ENCODE measurements at places on chromosomes 7 and 10.

GRCh38 chr7:69243016-69243415 is 355.3 kb upstream of the AUTS2 start:
- DNase-seq = no peak

GRCh38 chr10:82801289-82801688 is 926.3 kb downstream of the NRG3 start:
- no peak for DNase-seq

GRCh38 chr10:86229376-86229775 is 137.2 kb downstream of the GRID1 start:
- DNase-seq = no peak

DNA sequence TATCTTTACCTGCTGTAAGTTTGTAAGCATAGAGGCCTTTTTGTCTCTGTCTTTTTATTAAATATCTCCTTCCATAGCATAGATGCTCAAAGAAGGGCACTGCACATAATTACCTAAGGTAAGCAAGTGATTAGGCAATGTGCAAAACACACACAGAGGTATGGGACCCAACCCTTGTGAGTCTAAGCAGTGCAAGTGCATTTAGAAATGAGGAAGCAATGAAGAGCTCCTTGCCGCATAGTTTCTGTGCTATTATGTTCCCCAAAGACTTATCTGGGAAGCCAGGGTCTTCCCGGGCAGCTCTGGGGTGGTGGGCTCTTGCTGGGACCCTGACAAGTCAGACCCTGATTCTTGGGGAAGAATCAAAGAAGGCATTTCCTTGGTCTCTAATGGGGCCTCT is 13.5 kb upstream of the MGAM2 start:
- DNase-seq = no peak

DNA sequence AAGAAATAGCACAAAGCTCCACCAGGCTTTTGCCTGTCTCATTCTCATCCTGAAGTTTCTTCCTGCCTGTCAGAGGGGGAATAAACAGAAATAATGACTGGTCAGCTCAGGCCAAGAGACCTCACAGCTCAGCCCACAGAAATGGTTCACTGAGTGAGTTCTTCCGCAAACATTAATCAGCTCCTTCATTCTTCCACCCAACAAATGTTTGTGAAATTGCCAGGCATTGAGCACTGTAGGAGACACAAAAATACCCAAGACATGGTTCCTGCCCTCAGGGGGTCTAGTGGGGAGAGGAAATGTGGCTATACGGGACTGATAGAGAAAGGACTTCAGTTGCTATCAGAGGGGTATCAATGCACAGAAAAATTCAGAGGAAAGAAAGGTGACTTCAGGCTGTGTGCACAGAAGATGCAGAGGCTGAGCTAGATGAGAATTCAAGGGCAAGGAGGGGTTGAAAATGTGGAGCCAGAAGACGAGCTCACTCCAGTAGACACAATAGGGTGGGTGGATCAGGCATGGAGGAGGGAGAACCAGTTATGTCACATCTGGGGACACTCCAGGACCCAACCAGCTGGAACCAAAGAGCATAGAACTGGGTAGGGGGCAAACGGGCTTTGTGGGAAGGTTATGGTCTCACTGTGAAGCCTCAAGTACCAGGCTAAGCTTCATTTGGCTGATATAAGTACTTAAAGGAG is 20.9 kb downstream of the MYOF start:
- no peak for DNase-seq

- no peak for DNase-seq
Measured at GRCh38 chr10:26810435-26811026, 50.2 kb downstream of the ABI1 start.

DNA sequence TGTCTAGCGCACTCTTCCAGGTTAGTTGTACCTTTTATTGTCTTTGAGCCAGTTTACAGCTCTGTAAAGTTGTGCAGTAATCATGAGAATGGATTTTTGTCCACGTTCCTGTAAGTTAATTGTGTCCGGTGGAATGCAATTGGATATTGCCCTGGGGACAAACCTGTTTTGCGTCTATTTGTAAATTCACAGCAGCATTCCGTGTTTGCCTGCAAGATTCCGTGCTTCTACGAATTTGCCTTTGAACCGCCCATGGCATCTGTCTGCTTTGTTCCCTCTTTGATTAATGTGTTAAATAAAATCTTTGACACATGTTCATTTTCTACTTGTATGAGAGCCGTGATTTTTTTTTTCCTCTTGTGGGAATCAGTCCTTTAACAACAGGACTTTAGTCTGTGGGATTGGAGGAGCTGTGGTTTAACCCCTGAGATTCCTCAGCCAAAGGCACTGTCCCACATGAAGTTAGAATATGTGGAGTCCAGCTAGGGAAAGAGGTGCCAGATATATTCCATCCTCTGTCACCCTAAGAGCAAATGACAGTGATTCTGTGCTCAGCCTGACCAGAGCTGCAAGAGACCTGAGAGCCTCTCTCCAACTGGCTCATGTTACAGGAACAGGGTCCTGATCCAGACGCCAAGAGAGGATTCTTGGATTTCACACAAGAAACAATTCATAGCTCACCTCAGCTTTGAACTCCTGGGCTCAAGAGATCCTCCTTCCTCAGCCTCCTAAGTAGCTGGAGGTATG is 126.3 kb downstream of the COL26A1 start:
- DNase-seq = no peak

DNA sequence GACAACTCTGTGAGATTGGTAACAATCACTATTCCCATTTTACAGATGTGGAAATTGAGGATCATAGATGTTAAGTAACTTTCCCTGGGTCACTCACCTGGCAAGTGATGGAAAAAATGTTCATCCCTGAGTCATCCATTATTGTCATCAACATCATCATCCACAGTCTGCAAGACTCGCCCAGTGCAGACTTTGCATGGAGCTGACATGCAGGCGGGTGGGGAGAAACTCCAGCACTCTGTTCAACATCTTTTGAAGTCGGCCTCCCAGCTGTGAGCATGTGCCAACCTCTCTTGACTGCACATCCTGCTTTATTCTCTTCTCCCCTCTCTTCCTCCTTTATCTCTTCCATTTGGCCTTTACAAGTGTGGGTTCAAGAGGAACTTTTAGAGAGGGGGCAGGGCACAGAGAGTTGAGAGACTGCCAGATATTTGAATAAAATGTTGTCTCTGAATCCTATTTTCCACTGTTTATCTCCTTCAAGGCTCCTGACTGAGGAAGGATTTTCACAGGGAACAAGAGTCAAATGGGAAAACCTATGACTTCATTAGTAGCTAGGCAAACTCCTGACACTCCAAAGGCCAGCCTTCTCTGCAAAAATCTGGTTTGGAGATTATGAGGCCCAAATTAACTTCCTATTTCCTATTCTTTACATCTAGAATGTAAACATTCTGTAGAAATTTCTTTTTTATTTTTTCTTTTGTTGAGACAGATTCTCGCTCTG is 283.7 kb upstream of the PODXL start:
- no peak for DNase-seq

DNA sequence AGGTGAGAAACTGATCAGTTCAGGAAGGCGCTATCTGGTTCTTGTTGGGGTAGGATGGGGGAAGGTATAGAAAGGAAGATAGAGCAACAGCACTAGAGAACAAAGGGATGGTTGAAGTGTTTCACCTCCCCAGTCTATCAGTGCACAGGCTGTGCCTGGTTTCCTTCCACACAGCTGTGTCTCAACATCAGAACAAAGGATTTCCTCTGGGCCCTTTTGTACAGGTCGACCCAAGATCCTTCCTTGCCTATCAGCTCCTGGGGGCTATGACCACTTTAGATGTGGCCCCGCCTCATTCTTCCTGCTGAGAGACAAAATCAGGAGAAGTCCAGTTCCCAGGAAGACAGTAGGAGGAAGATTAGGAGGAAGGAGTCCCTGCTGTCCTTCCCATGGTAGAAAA is 65.6 kb downstream of the NAMPT start:
- DNase-seq = no peak

DNA sequence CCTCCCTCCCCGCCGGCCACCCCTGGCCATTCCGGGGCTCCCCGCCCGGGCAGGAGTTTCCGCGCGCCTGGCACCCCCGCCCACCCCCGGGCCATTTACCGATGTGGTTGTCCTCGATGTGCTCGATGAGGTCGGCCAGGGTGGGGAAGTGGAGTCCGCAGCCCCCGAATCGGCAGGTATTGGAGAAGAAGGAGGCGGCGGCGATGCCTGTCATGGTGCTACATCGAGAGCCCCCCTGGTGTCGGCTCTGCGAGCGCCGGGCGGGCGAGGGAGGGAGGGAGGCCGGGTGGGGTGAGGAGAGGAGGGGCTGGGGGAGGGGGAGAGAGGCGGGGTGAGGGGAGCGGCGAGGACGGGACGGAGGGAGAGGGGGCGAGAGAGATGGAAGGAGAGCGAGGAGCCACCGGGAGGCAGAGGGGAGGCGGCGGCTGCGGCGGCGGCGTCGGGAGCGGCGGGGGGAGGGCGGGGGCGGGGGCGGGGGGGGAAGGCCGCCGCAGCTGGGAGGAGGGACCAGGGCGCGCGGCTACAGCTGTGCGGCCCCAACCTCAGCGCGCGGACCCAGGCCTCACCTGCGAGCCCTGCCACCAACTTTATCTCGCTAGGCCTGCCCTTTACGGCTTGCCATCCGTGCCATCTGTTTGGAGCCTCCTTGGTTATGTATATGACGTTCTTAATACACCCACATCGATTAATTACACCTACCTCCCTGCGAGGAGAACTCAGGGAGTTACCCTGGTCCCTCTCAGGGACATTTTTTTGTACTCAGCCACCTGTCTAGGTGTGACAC is at the start of gene JAZF1:
Gene JAZF1 (minus strand): TSS at position 432 of the 784 bp plus-strand sequence.
- DNase-seq = peak; percentile 6

DNA sequence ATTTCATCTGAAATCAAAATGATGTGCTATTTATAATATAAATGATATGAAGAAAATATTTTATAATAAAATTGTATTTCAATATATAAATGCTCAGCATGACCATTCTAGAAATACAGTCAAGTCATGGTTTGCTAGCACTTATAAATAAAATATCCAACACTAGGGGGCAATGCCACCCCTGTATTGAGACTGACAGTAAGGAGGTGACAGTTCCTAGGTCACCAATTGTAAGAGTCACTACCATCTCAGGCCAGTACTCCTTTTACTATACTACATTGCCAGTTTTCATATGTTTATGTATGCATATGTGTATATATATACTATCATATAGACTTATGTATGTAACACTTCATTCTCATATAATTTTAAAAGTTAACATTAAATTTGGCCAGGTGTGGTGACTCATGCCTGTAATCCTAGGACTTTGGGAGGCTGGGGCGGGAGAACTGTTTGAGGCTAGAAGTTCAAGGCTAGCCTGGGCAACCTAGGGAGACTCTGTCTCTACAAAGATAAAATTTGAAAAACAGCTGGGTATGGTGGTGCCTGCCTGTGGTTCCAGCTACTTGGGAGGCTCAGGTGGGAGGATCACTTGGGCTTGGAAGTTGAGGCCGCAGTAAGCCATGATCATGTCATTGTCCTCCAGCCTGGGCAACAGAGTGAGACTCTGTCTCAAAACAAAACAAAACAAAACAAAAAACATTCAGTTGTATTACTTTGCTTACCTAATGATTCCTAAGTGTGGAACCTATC is 2.4 kb upstream of the CNOT4 start:
- DNase-seq = no peak

- no peak for DNase-seq
Measured at GRCh38 chr10:11505639-11506038, 105.8 kb downstream of the USP6NL start.

- no peak for DNase-seq
Measured at GRCh38 chr10:5665373-5666007, 905 bp downstream of the ASB13 start.

DNA sequence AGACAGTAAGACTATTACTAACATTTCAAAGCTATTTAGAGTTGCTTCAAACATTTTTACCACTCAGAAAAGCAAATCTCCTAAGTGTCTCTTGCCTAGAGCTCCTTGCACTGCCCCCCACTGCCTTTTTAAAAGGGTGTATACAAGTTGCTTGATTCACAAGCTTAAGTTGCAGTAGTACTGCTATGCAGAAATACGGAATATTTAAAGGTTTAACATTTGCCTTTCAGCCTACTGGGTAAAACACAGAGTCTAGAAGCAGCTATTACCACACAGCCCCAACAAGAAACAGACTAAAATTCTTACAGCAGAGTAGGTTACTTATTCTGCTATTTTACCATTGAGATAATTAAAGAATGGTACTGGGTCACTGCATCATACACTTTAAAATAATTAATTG is 128.5 kb downstream of the CNOT4 start:
- DNase-seq = no peak

- DNase-seq = no peak
Measured at GRCh38 chr10:96417441-96417840, 58.6 kb upstream of the OPALIN start.
